ENCODE measurements at places on chromosomes 2 and 18.

GRCh38 chr2:149645391-149645790 is 57.8 kb upstream of the MMADHC start:
- DNase-seq = no peak

- no peak for DNase-seq
Observed at GRCh38 chr2:160429248-160430000, 64.2 kb downstream of the RBMS1 start.

DNA sequence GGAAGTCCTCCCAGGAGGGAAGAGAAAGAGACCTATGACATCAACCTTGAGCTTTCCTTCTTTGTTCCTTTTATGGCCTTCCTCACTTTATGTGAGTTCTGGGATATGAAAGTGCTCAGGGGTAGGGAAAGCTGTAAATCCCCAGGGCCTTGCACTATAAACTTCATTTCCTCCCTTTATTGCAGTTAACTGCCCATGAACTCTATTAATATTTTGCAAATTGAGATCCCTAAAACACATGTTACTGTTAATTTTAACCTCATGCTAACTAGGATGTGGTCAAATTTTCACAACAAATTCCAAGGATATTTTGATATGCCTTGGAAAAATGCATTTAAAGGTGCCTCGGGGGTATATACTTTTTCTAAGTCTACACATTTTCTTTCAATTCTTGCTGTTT is 359.9 kb downstream of the OSR1 start:
- no peak for DNase-seq

DNA sequence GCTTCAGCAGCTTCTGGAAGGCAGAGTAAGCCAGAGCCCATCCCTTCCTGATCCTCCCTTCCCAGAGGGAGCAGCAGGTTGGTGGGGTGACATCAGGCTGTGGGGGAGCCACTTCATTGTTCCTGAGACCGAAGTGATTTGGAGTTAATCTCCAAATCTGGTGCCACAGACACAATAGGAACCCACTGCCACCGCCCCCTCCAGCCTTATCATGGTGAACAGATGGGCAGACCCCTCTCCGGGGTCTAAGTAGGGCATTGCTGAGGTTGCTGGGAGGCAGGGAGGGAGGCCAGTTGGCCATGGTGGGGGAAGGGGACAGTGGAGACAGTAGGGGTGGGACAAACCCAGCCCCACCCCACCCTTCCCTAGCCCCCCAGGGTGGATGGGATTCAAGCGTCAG is 25.6 kb upstream of the SLC35F6 start:
- no peak for DNase-seq

DNA sequence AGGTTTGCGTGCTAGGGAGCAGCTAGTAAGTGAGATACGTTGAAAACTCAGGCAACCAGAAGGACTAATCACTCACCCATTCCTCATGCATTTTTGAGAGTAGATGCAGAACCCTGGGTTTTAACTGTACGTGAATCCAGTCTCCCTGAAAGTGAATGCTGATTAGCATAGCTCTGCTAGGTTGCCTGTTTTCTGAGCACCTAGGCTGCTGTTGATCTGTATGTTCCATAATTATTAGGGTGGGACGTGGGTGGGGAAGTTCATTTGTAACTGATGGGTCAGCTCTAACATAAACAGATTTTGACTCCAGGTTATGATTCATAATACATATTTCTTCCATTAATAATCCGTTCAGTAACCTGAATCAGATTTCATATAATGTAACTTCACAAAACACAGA is 379.0 kb upstream of the FANCL start:
- no peak for DNase-seq

DNA sequence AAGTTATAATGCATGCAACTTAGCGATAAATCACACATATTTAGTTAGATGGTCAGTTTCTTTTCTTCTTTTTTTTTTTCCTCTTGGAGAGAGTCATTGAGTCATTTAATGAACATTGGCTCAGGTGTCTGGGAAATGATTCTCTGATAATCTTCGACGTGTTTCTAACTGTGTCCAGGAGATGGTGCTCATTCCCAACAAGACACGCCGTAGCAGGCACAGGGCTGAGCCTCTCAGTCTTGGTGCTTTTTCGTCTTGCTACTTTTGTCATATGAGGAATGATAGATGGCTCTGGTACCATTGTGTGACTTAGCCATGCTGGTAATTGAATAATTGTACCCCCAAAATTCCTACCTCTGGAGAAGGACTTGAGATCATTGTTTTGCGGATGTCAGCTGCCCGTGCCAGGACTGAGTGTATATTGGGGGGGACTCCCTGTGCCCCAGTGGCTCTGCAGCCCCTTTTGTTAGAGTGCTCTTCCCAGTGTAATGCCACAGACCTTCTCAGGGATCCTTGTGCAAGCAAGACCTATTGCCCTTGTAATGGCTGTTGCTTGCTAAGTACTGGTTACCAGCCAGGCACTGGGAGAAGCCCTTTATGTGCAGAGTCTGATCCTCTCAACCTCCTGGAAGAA is 107.6 kb upstream of the CYRIA start:
- peak; percentile 16 for DNase-seq

DNA sequence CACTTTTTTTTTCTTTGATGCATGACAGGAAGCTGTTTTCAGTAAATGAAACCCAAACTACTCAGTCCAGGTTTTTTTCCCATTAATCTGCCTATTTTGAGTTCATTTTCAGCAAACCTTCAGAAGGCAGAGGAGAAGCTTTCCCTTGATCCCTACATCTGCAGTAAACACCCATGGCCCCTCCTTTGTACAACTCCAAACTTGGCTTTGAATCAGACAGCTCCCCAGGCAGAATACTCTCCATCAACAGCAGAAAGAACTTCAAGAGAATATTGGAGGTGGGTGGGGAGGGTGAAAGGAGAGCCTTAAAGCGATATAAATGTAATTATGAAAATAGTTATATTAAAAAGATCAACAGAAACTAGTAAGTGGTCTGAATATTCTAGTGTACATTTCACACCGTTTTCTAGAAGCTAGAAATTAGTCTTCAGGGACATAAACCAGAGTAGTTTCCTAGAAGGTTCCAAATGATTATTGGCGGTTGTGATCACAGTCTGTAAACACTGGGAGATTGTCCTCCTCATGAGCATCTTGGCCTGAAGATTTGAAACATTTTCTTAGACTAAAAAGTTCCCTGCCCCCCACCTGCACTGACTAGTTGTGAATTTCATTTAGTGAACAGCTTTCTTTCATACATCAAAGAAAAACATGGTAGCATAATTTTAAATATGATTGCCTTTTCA is 75.1 kb upstream of the STK39 start:
- no peak for DNase-seq

DNA sequence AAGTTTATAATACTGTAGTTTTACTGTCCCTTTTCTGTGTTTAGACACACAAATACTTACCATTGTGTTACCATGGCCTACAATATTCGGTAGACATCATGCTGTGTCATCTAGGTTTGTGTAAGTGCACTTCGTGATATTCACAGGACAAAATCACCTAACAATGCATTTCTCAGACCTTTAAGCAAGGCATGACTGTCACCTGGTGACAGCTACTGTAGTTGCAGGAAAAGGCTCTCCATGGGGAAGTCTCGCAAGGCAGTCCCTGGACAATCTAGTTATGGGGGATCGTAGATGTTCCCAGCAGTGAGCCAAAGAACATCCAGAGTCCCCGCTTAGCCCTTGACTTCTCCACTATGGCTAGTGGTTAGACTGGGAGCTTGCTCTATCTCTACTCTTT is 73.1 kb downstream of the EIF2AK3 start:
- DNase-seq = no peak

DNA sequence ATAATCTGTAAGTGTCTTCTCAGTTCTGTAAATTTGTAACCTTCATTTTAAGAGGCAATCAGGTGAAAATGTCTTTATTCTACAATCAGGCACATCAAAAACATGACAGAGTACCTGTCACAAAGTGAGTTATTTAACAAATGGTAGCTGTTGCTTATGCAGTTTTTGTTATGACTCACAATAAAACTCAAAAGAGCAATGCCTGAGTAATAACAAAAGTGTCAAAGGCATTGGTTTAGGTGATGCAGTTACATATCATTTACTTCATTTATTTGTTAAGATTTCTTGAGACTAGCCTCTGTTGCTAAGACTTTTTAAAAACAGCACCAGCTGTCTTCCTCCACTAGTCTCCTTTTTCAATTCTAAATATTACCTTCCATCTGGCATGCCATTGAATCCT is 177.8 kb downstream of the KIAA1328 start:
- DNase-seq = no peak

DNA sequence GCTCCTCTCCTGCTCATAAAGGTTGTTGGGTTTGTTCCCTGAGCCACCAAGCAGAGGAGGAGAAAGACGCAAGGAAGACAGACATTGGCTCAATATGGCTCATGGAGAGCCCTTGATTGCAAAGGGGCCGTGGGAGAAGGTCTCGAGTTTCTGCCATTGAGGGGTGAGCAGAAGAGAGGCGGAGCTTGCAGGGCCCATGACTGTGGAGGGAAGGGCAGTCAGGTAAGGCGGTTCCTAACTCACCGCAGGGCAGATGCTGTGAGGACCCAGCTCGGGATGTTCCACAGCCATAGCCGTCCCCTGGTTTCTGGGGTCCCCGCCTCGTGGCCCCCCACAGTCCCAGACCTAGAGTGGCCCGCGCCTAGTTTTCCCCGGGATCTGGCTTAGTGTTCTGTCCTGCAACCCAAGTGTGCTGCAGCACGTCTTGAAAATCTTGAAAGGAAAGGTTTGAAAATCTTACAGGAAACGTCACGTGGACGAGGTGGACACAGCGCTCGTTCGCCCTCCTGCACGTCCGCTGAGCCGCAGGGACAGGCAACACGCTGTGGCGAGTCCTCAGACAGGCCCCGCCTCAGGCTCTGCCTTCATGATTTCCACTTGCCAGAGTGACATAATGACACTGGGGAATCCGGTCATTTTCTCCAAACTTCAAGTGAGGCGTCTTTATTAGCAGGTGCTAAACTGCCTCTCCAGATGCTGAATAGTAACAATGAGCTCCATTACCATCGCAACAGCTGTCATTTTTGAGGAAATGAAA is 105.5 kb upstream of the HDAC4 start:
- DNase-seq = no peak

DNA sequence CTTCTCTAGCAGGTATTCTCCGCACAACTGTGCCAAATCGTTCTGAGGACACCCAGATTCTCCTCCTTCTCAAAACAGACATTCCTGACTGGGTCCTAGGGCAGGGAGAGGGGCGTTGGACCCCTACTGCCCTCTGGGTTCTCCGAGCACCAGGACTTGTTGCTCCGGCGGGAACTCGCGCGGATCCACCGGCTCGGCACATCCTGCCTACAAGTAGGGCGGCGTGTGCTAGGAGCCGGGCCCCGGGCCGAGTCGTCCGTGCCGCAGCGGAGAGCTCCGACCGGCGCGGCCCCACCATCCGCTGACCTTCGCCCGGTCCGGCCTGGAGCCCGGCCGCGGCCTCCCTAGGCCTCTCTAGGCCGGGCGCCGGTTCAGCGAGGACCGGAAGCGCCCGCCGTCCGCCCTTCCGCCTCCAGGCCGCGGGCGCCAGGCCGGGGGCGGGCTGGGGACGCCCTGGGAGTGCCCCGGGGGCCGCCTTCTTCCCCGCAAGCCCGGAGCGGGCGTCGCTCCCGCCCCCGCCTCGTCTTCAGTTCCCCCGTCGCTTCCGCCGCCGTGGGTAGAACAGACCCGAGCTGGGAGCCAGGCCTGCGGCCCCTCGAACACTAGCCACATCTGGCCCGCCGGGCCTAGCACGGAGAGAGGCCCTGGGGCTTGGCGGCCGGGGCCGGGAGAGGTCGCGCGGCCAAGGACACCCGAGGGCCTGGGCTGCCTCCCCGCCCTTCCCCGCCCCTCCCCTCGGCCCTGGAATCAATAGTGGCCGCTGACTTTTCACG is 7.6 kb upstream of the ONECUT2 start:
- no peak for DNase-seq

DNA sequence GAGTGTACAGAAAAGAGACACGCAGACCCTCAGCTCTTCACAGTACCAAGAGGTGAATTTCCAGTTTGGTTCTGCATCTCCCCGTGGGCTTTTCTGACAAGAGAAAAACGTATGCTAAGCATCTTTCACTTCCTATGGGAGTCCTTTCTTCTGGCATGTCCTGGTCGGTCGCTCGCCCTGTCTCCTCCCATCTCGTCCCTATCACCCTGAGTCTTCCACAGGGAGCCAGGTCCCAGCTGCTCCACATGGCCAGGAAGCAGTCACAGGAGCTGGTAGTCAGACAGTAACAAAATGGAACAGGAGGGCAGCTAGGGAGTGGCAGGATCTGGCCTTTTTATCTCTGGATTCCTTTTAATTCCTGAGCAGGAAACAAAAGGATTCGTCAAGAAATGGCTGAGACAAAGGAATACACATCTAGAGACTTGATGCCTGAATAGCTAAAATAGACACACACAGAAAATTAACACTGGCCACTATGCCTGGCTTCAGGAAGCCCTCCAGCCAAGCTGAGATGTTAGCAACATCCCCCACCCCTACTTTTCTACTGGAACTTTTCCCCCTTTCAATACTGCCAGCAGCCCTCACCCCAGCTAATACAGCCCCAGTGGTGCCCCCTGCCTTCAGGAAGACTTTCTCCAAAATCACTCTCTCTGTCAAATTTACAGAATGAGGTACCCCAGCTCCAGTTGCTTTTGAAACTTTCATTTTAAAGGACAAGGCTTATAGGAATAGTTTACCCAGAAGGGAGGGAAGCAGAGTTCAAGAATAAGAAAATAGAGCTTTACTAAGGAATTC is 136.1 kb downstream of the DNER start:
- DNase-seq = no peak

DNA sequence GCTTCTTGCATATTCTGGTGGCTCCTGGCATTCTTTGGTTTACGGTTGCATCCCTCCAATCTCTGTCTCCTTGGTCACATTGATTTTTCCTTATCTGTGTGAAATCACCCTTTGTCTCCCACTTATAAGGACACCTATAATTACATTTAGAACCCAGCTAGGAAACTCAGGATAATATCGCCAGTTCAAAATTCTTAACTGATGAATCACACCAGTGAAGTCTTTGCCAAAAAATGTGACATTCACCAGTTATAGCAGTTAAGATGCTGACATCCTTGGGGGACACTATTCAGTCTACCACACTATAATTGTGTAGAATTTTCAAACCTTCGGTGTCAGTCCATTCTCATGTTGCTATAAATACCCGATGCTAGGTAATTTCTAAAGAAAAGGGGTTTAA is 320.2 kb downstream of the TMX3 start:
- DNase-seq = no peak

DNA sequence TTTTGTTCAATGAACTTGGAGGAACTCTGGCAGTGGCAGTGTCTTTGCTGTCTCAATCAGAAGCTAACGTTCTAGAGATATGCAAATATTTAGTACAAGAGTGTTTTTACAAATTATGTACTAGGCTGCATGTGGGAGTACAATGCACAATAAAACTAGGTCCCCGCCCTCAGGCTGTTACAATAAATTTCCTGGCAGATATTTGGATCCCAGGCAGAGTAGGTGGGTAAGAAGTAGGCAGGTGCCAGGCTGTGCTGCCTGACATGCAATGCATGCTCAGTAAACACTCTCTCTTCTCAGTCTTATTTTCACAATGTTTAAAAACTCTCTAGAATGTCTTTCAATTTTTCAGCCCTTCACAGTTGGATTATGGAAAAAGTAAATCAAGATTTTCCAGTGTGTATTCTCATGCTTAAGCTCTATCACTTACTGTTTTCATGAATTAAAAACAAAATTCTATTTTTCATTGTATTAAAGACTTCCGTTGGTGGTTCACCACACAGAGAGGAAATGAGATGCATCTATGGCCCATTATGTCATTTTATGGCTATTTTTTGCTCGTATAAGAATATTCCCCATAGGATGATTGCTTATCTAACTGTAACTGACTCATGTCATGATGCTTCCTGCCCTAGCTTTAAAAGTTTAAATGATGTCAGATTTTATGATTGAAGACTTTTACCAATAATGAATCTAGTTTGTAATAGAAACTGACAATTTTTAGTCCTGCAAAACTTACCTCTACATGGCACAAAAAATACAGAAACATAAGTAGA is 346.1 kb downstream of the RND3 start:
- DNase-seq = no peak
